ENCODE measurements at places on chromosomes 7 and 10.

DNA sequence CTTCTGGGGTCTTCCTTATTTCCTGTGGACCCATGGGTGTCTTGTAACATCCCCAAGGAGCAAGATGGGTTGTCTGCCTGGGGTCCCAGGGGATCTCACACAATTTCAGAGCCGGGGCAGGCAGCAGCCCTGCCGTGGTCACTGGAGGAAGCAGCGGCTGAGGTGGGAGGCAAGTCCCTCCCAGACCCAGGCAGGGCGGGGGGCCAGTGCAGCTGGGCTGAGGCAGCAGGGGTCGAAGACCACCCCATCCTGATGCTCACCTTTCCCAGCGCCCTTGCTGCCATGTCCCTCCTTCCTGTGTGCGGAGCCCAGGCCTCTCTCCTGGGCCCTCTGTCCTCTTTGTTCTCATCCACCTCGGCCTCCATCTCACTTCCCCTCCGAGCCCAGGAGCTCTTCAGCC lies 583.0 kb upstream of the COBL start:
- no peak for DNase-seq

DNA sequence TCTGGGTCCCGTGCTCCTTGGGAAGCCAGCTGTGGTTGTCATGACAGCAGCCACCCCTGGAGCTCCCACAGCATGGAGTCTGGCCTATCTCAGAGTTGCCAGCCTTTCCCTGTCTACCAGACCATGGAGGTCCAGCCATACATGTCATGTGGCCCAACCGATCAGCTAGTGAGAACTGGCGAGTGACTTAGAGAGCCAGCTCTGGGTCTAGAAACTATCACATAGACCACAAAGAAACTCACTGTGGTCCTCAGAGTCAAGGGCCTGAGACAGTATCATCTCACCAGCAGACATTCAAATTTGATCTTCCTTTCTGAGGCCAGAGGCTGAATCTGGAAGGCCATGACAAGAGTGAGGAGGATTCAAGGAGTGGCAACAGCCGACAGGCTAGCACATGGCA lies 223.3 kb upstream of the GPR26 start:
- DNase-seq: no peak

DNA sequence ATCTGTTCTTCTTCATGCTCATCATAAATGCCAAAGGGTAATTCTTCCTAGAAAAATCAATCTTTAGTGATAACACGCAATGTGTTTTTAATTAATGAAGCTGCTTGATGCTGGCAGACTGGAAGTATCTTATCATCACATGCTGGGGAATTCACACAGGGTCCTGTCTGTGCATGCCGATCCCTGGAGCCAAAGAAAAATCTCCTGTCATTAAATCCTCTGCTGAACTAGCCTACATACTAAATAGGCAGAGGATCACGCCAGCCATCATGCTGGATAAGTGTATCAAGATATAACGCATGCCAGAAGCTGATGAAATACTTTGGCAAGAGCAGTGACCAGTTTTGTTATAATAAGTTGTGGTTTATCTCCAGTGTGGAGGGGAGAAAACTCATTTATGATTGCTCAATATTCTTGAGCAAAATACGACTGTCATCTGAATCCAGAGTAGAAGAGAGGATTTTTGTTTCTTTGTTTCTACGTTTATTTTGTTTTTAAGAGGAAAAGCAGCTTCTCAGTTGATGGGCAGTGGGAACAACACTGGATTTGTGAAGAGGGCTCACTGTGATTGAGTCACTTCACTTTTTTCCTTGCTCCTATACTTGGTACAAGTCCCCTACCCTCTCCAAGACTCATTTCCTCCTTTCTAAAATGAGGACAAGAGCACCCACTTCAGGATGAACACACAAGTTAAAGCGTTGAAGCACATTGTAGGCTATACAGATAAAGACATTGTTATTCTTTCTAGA lies 649.1 kb downstream of the TNS3 start:
- DNase-seq: no peak

- DNase-seq: no peak
Observed at GRCh38 chr7:46024263-46024916, 103.3 kb upstream of the IGFBP3 start.

GRCh38 chr7:139035586-139036353 lies at the start of gene ZC3HAV1L:
TSS of gene ZC3HAV1L (minus strand) at chr7:139036042. CDS start at chr7:139036017, 25 bp downstream.
- DNase-seq: peak; percentile 19

All from stimulated activated CD4-positive, alpha-beta T cell treated with anti-CD3 and anti-CD28 coated beads, Interleukin-1b, Interleukin-23, amount 100 ng/mL, for 1 hour (primary cell).